ENCODE measurements at places on chromosomes 4 and X.

GRCh38 chrX:150217609-150218008, 145.5 kb upstream of the MAMLD1 start:
- DNase-seq: no peak

DNA sequence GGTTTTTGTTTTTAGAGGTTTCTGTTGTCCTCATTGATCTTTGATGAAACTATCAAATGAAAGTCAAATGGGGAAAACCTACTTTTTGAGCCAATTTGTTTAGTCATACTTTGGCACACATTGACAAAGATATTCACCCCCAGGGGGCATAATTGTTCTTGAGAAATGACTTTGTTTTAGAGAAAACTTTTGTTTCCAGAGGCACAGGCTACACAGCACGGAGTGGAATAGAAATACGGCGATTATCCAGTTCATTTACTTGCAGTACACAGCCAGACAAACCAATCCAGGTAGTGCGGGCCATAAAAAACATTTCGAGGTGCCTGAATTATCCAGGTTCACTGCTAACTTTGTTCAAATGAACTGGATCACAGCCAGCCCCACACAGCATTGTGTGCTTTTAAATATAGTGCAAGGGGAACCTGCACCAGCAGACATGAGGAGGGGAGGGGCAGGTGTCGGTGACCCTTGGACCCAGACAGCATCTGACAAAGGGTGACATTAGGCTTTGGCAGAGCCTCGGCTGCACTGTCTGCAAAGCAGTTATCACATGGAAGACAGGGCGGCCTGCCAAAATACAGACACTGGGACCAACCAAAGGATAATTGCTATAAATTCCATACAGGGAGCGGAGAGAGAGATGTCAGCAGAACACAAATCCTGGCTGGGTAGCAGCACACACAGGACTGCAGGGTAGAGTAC, 179.6 kb upstream of the NOCT start:
- peak; percentile 37 for DNase-seq

DNA sequence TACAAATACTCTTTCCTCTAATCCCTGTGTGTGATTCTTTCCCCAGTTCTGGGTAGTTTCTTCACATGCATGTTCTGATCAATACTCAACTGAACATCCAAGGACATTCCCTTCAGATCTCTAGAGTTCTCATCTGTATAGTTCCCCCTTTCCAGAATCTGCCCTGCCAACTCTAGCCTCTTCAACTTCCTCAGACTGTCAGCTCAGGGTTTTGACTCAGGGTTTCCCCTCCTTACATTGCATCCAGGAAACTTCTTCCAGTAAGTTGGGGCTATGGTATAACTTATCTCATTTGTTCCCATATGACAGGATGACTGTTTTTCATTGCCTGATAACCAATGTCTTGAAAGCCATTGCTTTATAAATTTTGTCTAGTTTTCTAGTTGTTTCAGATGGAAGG, 14.2 kb upstream of the ANKRD17 start:
- no peak for DNase-seq

GRCh38 chr4:24070117-24070516, 180.3 kb upstream of the PPARGC1A start:
- no peak for DNase-seq

GRCh38 chrX:13994536-13995080, 35.1 kb downstream of the GEMIN8 start:
- DNase-seq: no peak

DNA sequence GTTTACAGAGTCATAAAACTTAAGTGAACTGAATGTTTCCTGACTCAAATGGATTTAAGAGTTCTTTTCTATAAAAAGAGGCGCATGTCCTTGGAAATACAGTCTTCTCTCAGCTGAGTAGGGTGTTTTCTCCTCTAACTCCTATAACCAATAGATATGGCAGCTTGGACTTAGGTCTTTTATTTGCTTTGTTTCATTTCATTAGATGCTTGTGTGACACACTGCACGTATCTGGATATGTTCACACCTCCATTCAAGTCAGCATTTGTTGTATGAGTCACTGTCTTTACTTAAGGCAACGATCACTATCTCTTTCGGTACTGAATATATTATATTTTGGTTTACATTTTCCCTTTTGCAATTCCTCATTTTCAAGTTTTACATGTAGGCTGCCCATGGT, 136.6 kb downstream of the ARSF start:
- DNase-seq: no peak

GRCh38 chr4:184434021-184434420, 40.3 kb downstream of the IRF2 start:
- DNase-seq: no peak

- no peak for DNase-seq
These were observed 193.0 kb downstream of the GABRB1 start for GRCh38 chr4:47224361-47224760.

DNA sequence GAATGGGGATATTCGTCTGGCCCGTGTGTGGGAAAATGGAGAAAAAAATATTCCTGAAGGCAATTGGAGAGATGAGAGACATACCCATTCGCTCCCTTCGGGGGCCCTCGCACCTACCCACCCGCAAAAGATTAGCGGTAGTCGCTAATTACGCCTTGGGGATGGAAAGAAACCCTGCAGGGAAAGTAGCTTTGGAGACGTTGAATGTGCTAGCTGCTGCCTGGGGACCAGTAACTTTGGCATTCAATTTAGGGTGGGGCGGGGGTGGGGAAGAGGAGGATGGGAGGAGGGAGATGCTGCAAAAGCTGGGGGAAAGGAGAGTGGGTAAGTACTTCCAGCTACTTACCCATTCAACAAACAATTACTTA, 407 bp upstream of the ZC4H2 start:
- no peak for DNase-seq
